ENCODE measurements at places on chromosomes 4 and X.

DNA sequence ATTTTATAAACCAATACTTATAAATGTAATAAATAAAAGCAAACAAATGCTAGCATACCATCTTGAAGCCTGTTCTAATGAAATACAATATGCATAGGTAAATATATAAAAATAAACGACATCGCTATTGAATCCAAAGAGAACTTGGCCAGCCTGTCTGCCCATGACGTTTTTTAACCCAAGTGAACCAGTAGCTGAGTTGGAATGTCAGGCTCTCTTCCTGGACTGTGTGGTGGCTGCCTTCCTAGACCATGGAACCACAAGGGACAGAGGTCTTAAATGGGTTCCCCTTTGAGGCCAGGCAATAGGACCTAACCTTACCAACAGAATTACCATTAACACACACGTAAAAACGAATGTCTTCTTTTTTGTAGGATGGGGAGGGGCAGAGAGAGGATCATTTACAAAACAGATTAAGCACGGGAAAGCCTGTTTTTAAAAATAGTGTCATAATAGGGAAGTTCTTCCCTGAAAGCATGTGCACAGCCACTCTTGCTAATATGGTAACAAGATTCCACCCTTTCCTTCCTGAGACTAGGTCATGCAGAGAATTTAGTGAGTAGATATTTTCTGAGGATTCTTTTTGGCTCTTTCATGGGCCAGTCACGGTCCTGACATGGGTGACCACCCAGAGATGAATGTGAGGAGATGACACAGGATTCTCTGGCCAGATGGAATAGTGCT, 69.4 kb upstream of the ACSL1 start:
- DNase-seq = no peak

DNA sequence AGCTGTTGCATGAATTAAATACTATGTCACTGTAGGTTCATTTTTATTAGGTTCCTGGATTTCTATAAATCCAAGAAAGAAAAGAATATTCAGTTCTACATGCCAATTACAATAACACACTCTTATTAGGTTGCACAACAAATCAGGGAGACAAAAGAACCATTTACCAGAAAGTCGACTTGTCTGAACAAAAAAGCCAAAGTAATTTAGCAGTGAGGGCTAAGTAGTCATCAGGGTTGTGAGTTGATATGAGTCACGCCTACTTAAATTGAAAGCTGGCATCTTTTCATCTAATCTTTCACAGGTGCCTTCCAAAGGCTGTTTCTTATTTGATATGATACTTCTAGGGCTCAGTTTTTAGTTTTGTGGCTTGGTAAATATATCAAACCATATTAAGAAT, 25.4 kb upstream of the GNRHR start:
- DNase-seq = no peak

DNA sequence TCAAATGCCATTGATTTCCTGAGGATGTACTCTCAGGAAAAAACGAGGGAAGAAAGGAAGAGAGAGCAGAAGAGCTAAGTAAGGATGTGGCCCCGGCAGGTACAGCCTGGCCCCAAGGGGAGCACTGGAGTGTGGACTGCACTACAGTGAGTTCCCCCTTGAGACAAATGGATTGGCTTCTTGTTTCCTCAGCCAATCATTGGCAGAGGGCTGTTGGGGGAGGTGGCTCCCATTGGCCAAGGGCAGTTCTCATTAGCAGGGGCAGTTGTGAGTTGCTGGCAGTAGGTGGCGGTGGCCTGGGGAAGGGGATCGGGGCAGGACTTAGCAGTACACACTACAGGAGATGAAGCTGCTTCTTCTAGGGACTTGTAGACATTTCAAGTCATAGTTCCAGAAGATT, 24.1 kb upstream of the OCIAD2 start:
- DNase-seq = no peak

DNA sequence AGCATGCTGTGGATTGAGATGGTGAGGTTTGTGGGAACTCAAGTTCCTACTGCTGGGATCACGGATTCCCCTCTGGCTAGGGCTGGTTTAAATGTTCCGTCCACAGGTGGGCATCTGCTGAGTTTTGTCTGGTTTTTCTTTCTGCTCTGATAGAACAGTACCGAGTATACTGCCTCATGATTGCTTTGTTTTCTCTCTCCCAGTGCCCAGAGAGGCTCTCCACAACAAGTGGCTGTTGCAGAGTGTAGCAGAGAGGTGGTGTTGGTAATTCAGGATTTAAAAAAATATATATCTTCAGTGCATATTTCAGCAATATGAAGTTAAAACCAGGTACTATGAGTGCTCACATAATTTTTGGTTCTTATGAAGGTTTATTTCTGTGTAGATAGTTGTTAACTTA, 213.7 kb downstream of the TEX13C start:
- no peak for DNase-seq

DNA sequence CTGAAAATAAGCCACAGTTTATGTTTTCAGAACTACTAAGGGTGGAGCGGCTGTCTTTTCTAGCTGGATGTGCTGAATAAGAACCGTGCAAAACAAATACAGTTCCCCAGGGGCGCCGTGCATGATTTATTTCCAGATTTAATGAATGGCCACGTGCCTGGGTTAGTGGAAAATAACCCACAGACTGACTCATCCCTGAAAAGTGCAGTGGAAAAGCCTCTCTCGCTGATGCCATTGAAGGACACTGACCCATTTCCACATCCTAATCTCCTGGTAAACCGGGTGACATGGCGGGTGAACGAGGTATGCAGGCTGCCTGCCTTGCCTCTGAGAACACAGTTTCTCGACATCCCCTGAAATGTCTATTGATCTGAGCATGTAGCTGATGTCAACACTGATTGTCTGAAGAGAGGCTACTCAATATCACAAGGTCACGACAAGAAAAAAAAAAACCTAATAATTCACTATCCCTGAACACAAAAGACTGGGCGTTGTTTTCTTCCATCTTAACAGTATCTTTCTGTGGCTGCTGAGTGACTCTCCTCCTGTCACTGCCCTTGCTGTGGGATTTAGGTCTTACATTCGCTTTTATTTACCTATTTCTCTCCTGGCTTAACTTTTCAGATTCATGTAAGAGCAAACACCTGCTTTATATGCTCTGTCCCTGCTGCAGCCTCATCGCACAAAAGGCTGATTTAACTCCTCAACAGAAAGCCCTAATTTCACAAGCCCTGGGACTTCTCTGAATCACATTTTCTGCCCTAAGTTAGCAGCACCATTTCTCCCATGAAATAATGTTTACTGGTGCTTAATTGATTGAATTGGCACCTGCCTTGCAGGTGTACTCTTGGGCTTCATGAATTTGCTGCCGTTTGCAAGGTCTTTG, 76.9 kb upstream of the SCOC start:
- DNase-seq = no peak

DNA sequence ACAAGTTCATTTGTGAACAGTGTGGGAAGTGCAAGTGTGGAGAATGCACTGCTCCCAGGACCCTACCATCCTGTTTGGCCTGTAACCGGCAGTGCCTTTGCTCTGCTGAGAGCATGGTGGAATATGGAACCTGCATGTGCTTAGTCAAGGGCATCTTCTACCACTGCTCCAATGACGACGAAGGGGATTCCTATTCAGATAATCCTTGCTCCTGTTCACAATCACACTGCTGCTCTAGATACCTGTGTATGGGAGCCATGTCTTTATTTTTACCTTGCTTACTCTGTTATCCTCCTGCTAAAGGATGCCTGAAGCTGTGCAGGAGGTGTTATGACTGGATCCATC, 5.5 kb downstream of the SPRY1 start:
- no peak for DNase-seq

- no peak for DNase-seq
Measured at GRCh38 chr4:27711041-27711440, 850.4 kb downstream of the STIM2 start.

DNA sequence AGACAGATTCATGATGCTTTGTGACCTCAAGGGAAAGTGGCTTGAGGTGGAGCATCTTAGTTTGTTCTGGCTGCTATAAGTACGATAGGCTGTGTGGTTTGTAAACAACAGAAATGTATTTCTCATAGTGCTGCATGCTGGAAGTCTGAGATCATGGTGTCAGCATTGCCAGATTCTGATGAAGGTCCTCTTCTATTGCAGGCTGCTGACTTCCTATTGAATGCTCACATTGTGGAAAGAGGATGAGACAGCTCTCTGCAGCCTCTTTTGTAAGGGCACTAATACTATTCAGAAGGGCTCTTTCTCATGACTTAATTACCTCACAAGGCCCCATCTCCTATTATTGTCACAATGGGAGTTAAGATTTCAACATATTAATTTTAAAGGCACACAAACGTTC, 1674.0 kb upstream of the PCDH7 start:
- DNase-seq = no peak

GRCh38 chr4:149956678-149957077, 121.6 kb upstream of the DCLK2 start:
- no peak for DNase-seq
